Myocyte (in vitro differentiated cells): ENCODE measurements at places on chromosomes 11 and 22.

DNA sequence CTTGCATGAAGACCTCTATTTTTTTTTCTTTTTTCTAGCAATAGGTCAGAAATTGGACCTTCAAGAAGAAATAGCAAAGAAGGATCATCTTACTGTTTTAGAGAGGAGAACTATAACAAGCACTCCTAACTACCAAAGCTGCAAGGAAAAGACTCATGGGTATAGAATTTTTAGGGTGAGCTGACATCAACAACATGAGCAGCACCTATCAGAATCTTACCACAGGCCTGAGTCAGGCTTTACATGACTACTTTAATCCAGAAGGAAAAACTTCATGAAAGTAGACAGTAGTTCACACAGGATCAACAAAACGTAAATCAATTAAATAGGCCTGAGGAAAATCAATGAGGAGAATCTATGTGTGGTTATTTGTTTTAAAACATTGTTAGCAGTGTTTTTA is 130.5 kb downstream of the FAM76B start:
- no peak for DNase-seq

DNA sequence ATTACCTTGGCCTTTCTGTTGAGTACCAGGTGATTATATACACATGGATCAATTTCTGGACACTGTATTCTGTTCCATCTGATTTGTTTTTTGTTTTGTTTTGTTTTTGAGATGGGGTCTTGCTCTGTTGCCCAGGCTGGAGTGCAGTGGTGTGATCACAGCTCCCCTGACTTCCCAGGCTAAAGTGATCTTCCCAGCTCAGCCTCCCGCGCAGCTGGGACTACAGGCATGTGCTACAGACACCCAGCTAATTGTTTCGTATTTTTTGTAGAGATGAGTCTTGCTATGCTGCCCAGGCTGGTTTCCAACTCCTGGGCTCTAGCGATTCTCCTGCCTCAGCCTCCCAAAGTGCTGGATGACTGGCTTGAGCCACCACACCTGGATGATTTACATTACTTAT is 19.0 kb downstream of the TCIRG1 start:
- DNase-seq, result no peak

DNA sequence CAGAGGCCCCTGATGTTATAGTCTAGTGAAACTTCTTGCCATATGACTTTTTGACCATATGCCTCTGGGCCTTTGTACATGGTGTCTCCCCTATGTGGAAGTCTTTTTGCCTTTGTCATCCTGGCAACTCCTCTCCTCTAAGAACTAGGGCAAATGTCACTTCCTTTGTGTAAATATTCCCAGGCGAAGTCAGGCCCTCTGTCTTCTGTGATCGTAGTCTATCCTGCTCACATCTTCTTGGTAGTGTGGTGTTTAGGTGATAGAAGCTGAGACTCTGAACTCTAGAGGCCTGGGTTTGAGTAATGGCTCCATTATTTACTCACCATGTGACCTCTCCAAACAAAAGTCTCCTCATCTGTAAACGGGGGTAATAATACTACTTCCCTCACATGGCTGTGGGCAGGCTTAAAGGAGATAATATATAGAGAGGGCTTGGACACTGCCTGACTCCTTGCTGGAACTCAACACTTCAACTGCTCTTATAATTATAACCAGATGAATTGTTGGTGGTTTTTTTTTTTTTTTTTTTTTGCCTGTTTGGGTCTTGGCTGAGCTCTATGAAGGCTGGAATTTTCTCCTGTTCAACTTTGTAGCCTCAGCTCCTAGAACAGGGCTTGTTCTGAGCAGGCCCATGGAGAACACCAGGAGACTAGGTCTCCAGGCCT is 43.8 kb downstream of the INSC start:
- peak; percentile 10 for DNase-seq

GRCh38 chr11:65412271-65413076 is 10.1 kb upstream of the NEAT1 start:
- DNase-seq, result no peak

GRCh38 chr11:59437770-59438169 is 1.5 kb downstream of the OR5A1 start:
- DNase-seq, result no peak

DNA sequence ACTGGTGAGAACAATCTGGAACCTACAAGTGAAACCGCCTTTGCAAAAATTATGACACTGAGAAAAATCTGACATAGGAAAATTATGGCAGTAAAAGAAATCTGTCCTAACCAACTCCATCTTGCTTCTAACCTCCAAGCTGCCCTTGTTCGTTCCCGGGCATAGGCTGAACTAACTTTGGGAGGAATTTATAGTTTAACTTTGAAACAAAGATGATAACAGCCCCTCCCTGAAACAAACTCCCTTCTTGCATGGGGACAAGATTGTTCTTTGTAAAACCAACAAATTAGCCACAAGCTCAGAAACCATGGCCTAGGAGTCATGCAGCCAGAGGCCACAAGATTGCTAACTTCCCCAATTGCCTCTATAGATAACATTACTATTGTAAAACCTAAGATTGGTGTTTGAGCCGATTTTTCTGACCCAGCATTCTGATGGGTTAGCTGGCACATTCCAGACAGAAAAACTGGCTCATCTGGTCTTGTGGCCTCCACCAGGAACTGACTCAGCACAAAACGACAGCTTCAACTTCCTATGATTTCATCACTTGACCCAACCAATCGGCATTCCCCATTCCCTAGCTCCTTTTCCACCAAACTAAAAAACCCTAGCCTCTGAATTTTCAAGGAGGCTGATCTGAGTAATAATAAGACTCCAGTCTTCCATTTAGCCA is 3.6 kb upstream of the CCDC81 start:
- peak; percentile 50 for DNase-seq

DNA sequence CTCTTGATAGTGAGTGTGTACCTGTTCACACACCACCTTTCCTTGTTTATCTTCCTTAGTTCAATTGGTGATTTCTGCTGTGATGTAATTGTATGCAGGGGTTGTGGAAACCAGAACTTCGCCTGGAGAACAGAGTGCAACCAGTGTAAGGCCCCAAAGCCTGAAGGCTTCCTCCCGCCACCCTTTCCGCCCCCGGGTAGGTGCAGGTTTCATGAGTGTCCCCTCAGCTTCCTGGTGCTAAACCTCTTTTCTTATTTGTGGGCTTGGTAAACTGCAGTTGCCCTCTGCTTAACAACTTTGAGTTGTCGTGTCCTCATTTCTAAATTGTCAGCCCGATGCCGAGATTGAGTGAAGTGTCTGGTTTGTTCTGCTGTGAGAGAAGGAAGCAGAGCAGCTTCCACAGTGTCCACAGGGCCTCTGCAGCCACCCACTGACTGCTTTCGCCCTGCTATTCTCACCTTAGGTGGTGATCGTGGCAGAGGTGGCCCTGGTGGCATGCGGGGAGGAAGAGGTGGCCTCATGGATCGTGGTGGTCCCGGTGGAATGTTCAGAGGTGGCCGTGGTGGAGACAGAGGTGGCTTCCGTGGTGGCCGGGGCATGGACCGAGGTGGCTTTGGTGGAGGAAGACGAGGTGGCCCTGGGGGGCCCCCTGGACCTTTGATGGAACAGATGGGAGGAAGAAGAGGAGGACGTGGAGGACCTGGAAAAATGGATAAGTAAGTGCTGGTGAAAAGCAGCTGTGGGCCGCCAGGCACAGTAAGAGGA is 7.1 kb upstream of the GAS2L1 start:
- DNase-seq, result no peak

- peak; percentile 36 for DNase-seq
Measured at GRCh38 chr22:49853981-49854831, 562 bp downstream of the ZBED4 start.

- DNase-seq, result no peak
Measured at GRCh38 chr11:102583141-102583873, 41.8 kb downstream of the MMP20 start.

DNA sequence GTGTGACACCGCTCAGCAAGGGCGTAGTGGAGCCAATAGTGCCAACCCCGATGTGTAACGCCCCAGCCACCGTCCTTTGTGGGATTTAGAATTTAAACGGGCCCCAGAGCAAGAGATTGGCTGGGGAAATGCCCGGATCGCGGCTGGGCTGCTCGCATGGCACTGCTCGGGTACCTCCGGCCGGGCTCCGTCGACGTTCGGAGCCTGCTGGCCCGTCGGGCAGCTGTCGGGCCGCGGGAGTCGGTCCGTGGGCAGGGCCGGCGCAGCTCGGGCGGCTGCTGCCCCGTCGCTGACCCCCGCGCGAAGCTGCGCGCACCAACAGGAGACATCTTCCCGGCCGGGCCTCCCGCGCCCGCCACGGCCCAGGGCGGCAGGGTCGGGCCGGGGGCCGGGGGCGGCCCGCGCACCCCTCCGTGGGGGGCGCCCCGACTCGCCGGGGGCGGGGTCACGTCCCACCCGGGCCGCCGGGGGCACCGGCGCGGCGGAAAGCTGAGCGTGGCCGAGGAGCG is 1.3 kb upstream of the KDM2A start:
- DNase-seq, result no peak

- DNase-seq, result peak; percentile 70
Measured at GRCh38 chr22:39087881-39088684, 9.0 kb upstream of the APOBEC3H start.
